Activated CD4-positive, CD25-positive, alpha-beta regulatory T cell treated with anti-CD3 and anti-CD28 coated beads, Interleukin-2, amount 50 U/mL, for 72 hours (primary cell): ENCODE measurements at places on chromosomes 6 and 20.

- DNase-seq = peak; percentile 52
Observed at GRCh38 chr6:148144917-148145521, 197.6 kb upstream of the SASH1 start.

DNA sequence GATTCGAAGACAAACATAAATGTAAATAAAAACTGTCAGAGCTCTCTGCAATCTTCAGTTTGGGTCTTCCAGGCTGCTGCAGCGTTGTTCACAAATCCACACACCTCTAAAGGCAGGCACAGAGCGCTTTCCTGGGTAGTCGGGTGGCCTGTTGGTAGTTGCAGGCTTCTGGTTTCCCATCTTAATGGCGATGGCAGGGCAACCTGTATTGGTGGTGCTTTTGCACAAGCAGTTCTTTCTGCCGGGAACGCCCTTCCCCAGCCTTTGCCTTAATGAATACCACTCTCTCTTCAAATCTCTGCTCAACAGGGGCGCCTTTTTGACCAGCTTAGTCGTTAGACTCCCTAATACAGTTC, 723 bp upstream of the IFT52 start:
- no peak for DNase-seq

- no peak for DNase-seq
Observed at GRCh38 chr20:31920275-31920855, 31.5 kb downstream of the PDRG1 start.

DNA sequence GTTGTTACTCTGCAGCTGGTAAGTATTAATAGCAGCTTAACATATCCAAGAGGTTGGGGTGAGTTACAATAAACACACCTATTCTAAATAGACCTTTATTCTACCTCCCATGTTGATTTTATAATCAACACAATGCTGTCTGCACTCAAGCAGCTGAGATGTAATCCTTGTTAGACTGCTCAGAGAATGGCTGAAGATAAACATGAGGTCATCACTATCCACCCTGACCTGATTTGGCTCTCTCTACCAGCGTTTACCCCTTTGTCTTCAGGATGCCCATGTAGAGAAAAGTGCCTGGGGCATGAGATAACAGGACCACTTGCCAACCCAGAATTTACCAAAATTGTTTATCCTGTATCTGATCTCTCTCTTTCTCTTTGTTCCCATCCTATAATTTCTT, 220.7 kb upstream of the DEFB112 start:
- no peak for DNase-seq

DNA sequence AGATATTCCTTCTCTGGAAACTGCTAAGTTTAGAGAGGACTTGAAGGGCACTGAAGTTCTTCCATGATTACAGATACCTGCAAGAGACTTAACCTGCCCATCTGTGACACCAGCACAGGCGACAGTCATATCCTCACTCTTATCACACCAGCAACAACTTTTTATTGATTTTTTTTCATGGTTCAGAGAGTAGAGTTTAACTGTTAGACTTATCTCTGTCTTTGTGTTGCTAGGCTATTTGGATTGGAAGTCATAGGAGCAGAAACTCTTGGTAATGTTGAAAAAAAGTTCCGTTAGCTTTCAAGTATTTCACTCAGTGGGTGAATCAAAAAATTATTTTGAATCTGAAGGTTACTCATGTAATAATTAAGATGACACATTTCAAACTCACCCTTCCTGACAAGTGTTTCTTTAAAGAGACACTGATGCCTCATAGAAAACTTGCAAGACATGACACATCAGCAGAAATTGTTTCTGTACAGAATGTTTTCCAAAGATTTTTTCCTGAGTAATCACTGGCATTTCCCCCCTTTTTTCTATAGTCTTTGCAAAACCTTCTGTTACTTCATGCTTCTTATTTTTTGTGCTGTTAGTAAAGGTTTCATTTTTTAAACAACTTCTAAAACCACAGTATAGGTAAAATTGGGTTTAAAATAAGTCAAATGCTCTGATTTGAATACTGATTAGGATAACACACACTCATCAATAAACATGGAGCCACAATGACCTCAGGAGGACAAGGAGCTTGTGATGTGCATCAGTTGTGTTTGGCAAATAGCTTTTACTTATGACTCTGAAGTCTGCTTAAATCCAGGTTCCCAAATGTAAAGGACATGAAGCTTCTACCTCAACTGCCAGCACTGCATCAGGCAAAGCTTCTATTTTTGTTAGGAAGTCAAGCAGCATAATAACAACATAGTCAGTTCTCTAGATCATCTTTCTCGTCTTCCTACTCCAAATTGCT, 252.9 kb upstream of the MAN1A1 start:
- no peak for DNase-seq

DNA sequence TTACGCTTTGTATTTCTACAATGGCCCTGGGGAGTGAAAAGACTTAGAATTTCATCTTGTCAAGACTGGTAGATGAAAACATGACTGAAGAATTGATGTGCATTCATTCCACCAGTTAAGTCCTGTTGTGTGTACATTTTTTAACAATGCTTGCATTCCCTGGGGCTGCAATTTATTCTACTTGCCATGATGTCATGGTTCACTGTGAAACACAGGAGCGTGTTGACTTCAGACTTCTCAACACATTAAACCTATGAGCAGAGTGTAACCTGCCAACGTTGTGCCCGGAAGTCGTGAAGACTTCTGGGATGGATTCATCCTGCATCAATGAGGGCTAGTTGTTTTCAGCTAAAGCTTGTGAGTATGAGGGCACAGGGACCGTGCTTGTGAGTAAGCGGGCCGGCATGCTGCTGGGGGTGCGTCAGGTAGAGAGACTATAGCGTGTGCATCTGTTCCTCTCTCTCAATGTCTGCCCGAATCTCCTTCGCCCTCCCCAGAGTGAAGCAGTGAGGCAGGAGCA, 26.3 kb upstream of the RIMS4 start:
- no peak for DNase-seq

DNA sequence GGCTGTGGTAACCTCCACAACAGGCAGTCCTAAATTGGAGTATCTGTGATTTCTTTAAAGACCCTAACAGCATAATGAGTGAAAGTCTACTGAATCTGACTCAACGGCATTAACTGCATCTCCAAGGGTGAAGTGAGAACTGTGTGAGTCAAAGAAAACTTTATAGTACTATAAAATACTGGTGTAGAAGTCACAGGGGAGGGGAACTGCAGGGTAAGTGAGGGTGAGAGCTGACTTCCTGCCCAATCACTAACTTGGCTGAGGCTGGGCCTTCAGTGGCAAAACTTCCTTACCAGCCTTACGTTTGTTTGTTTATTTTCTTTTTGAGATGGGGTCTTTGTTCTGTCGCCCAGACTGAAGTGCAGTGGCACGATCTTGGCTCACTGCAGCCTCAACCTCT, 109.8 kb downstream of the PTPRK start:
- no peak for DNase-seq

GRCh38 chr20:7196481-7196880, 429.0 kb downstream of the BMP2 start:
- DNase-seq = no peak

DNA sequence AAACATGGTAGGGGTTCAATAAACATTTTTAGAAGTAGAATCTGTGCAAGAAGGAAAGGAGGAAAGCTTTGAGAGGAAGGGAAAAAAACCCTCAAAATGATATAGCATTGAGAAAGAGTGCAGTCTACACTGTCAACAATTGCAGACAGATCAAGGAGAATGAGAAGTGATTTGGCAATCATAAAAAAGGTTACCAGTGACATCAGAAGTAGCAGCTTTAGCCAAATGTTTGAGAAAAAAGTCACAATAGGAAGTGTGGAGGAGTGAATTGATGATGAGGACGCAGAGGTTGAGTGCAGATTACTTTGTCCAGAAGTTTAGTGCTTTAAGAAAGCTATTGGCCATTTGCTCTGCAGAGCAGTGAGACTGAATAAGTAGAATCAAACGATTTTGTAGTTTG, 155.0 kb downstream of the GJA1 start:
- no peak for DNase-seq

DNA sequence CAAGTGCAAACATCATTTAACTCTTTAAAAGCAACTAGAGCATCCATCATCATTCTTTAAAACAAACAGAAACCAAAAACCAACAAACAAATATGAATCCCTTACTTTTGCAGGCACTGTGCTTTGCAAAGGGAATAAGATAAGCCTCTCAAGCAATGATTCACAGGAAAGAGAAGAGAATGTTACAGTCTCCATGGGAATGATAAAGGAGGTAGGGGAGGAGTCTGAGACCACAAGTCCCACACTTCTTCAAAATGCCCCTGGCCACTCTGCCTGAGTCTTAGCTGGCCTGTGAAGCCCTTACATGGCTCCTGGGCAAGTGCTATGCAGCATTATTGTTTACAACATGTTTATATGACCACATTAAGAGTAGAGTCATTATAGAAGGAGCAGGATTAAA, 257.7 kb upstream of the MARCKS start:
- DNase-seq = no peak

DNA sequence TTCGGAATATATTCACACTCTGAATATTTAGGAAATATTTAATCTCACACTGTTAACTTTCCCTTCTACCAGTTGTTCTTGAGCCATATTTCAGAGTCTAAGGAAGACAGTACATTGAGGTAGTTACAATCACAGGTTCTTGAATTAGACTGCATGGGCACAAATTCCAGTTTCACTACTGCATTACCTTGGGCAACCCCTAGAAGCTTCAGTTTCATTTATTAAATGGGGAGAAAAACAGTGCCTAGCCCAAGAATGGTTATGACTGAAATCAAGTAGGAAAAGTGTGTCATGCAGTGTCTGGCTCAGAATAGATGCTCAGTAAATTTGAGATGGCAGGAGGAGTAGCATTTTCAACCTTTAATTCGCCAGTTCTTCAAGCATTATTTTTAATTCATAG, 124.5 kb upstream of the SAMD5 start:
- no peak for DNase-seq

DNA sequence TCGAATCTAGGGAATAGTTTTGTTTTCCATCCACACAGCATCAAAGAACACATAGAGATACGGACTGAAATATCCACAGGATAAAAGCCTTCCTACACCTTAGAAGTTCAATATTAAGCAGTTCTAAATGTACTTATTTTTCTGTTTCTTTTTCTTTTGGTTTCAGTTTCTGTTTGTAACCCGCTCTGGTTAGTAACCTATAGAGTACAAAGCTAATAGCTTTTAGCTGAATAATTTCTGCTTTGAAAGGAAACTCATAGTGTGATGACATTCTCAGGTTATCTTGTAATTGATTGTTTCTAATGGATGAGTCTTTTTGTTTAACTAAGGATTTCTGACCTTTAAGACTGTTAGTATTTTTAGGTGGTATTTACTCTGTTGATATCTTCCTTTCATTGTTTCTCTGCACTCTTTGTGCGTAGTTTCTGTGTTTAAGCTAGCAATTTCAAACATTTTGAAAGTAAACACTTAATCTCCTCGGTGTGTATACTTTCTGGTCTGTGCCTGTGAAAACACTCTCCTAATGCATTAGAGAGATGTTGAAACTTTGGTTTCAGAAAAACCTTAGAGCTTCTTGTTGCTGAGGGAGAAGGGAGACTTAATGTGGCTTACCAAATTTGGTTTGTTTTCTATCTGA, 385.5 kb downstream of the HDGFL1 start:
- DNase-seq = no peak
